ELF-1 (cell line): ENCODE measurements at places on chromosomes 11 and 22.

DNA sequence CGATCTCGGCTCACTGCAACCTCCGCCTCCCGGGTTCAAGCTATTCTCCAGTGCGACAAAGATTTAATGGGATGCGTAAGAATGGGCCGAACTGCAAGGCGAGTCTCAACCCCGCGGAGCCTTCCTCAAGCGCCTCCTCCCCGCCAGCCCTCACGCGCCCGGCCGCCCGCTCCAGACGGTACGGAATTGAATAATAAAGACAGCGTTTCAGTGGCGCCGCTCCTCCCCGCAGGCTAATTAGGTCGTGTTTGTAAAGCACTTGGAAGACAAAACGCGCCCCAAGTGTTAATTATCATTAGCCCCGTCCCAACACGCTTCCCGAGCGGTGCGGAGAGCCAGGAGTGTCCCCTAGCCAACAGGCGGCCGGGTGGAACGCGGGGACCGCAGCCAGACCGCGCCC, 192.0 kb downstream of the BUD13 start:
- DNase-seq, result peak; percentile 96

- no peak for DNase-seq
Measured at GRCh38 chr11:538431-539051, 1.2 kb downstream of the LRRC56 start.

DNA sequence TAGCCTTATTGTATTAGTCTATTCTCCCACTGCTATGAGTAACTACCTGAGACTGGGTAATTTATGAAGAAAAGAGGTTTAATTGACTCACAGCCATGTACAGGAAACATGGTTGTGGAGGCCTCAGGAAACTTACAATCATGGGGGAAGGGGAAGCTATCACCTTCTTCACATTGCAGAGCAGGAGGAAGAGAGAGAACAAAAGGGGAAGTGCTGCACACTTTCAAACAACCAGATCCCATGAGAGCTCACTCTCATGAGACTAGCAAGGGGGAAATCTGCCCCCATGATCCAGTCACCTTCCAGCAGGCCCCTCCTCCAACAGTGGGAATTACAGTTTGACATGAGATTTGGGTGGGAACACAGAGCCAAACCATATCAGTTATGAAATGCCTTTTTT, 179.4 kb downstream of the ARHGAP42 start:
- no peak for DNase-seq

GRCh38 chr11:1260023-1260501, 37.2 kb downstream of the MUC5B start:
- DNase-seq, result no peak

GRCh38 chr22:48895336-48895735, 932.3 kb downstream of the BRD1 start:
- no peak for DNase-seq

- DNase-seq, result no peak
Measured at GRCh38 chr22:49734882-49735281, 92.8 kb downstream of the BRD1 start.

- DNase-seq, result no peak
Measured at GRCh38 chr11:41177791-41178190, 281.7 kb downstream of the LRRC4C start.

GRCh38 chr22:37647928-37648327, 8.5 kb downstream of the SH3BP1 start:
- no peak for DNase-seq

- no peak for DNase-seq
Measured at GRCh38 chr22:46536537-46537224, 739 bp downstream of the CELSR1 start.

DNA sequence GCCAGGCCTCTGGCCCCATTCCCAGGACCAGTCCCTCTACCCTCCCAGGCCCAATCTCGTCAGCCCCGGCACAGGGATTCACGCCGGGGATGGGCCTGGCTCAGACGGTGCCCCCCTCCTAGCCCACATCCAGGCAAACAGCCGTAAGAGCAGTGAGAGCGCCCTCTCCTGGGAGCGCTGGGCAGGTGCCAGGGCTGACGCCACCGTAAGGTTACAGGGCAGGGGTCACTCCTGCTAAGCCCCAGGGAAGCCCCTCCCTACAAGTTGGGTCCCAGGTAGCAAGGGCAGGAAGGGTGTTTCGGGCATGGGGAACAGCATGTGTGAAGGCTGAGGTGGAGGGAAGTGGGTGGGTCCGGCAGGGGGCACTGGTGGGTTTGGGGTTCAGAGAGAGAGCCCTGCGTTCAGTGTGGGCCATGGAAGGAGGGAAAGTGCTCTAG, 19.2 kb upstream of the PPARA start:
- peak; percentile 65 for DNase-seq

- no peak for DNase-seq
Measured at GRCh38 chr22:39656495-39657490, 86.2 kb downstream of the CACNA1I start.
